Activated CD8-positive, alpha-beta memory T cell treated with anti-CD3 and anti-CD28 coated beads for 1 hour (primary cell): ENCODE measurements at places on chromosomes 5 and 9.

GRCh38 chr5:35233121-35233520, 2.8 kb upstream of the PRLR start:
- DNase-seq: no peak

GRCh38 chr9:10331157-10331556, 281.6 kb downstream of the PTPRD start:
- DNase-seq: no peak

- no peak for DNase-seq
These were observed 22.7 kb downstream of the CYFIP2 start for GRCh38 chr5:157288405-157289163.

DNA sequence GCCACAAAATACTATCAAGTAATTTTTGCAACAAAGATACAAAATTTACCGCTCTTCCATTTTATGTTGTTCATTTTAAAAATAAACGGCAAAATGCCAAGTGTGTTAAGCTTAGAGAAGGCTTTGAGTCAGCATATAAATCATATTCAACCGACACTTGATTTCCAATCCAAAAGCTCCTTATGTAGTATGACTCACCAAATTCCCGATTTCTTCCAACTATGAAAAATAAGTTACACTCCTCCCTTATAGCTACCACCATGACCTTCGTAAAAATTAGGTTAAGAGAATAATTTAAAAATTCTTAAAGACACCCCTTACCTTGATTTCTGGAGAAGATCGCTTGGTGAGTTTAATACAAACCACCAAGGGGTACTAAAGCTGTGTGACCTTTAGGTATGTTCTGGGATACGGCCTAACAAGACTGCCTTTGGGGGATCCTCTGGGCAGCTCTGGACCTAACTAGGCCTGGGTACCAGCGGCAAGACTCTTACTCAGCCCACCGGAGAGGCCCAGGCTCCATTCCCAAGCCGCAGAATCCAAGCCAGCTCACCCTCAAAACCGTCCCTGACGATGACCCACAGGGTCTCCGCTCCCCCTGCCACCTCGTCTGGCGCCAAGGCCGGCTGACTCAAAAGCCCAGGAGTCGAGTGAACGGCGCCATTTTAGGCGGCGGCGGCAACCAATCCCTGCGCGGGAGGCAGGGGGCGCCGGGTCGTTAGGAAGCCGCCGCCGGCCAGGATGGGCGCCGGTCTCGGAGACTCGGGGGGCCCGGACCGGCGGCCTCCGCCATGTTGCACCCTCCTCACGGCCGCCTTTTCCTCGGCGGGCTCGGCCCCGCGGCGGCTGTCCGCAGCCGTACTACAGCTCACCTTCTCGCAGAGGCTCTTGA, 739 bp downstream of the PPP2CA start:
- peak; percentile 16 for DNase-seq

DNA sequence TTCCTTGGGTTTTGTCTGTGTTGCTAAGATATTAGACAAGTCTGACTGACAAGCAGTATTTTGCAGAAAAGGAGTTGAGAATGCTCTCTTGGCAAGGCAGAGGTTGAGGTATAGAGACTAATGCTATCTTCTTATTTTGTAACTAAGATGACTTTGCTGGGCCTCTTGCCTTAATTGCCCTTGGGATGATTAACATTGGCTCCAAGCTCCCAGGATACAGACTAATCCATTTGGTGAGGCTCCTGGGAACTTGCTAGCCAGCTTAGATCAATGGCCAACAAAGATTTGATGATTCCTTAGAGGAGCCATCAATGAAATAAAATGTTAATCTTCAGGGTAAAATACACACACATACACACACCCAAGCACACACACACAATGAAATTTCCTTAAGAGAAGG, 28.7 kb upstream of the AP3B1 start:
- DNase-seq: no peak

DNA sequence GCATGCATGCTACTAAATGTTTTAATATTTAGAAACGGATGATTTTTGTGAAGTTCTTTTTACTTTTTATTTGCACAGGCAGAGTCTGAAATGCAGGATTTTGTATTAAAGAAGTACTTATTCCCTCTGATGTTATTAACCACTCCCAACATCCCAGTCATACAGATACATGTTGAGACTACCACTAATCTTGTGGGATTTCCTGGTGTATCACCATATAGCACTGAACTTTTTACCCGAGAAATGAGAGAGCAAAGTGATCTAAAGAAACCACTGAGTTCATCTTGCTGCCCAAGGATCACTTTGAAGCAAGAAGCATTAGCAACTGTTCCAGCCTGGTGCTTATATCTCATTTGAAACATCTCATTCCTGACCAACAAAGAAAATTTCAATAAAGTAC, 443.8 kb downstream of the BNC2 start:
- DNase-seq: no peak

DNA sequence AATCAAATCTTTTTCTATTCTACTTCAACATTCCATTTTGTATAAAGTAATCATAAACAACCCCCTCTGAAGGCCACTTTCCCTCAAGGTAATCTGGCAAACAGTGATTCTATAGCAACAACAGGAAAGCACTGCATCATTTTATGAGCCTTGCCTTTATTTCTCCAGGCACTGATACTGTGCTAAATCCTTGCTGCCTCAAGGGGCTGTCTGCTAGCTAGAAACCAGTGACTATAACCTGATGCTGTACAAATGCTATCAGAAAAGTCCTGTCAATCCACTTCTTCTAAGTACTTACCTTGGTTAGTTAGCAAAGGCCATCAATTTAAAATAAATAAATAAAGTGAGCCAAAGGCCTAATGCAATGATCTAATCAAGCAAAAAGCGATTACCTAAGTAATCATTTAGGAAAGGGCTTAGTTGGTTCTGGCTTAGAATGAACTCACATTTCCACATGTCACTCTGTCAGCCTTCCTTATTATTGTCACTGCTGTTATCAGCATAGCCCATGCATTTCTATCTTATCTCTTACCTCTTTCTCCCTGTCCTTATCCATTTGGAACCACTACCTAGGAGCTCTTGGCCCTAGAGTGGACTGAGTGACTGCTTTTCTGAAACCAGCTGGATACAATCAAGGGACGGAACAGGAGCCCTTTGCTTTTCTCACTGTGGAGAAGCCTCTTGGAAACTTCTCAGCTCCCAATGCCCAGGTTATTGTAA, 246.1 kb upstream of the MEF2C start:
- DNase-seq: no peak

DNA sequence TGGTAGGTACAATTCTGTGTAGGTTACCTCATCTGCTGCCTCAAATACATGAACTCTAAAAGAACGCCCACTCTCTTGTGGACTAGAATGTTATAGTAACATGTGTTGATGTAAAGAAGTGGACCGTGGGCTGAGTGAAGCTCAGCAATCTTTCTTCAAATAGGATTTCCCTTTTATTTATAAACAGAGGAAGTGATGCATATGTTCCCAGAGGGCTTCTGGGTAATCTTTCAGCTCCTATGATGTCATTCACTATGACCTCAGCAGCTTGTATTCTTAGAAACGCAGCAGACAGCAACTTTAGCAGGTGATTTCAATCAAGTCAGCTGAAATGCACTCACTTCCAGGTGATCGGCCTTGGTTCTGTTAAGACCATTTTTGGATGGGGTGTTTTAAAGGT, 14.4 kb downstream of the F2RL2 start:
- no peak for DNase-seq

DNA sequence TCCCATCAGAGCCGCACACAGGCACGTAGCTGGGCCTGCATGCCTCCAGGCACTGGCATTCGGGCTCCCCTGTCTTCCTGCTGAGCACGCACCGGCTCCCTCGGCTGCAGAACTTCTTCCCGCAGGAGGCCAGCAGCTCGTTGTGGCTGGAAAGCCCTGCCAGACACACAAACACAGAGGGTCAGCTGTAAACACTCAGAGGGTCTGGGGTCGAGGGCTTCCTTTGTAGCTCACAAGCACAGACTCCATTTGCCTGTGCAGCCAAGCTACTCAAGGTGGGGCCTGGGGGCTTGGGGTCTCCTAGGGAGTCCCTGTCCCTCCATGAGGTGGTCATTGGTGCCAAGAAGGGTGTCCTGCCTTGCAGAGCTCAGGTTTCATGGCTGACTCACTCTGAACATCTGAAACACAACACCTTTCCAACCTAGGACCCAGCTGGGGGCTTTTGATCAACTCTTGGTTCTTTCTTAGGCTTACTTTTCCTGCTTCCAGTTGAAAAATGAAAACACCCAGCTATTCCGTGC, 211.4 kb downstream of the FSTL4 start:
- DNase-seq: no peak

DNA sequence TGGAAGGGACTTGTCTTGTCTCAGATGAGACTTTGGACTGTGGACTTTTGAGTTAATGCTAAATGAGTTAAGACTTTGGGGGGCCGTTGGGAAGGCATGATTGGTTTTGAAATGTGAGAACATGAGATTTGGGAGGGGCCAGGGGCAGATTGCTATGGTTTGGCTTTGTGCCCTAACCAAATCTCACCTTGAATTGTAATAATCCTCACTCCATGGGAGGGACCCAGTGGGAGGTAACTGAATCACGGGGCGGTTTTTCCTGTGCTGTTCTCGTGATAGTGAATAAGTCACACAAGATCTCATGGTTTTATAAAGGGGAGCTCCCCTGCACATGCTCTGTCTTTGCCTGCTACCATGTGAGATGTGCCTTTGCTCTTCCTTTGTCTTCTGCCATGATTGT, 72.1 kb downstream of the RAI14 start:
- DNase-seq: no peak

- peak; percentile 27 for DNase-seq
These were observed 7.2 kb upstream of the RNF38 start for GRCh38 chr9:36407122-36407723.

- no peak for DNase-seq
These were observed at the start of gene TRIM7 for GRCh38 chr5:181204826-181205760. TRIM7 (minus strand) TSS chr5:181205196; CDS start chr5:181205110, 86 bp downstream.

DNA sequence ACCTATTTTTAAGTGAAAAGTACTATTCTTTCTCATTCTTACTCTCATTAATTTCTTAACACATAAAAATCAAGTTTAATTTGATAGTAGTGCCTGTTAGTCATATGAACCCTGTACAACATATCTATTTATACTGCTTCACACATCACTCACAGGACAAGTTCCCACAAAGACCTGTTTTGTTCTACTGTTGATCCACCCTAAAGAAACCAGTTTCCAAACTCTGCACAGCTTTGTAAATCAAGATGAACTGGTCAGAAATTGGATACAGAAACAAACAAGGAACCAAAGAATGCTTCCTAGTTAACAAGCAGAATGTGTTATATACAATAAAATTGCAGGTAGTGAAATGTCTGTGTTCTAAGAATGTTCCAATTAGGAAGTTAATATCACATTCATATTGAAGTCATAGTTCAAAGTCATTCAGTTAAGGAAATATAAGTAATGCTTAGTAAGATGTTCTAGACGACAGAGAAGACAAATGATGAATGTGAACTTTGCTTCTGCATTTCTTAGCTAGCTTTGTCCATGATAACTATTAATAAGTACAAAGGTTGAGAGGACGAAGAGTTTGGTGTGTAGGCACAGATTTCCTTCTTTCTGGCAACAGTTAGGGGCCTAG, 33.4 kb downstream of the C9orf85 start:
- no peak for DNase-seq

DNA sequence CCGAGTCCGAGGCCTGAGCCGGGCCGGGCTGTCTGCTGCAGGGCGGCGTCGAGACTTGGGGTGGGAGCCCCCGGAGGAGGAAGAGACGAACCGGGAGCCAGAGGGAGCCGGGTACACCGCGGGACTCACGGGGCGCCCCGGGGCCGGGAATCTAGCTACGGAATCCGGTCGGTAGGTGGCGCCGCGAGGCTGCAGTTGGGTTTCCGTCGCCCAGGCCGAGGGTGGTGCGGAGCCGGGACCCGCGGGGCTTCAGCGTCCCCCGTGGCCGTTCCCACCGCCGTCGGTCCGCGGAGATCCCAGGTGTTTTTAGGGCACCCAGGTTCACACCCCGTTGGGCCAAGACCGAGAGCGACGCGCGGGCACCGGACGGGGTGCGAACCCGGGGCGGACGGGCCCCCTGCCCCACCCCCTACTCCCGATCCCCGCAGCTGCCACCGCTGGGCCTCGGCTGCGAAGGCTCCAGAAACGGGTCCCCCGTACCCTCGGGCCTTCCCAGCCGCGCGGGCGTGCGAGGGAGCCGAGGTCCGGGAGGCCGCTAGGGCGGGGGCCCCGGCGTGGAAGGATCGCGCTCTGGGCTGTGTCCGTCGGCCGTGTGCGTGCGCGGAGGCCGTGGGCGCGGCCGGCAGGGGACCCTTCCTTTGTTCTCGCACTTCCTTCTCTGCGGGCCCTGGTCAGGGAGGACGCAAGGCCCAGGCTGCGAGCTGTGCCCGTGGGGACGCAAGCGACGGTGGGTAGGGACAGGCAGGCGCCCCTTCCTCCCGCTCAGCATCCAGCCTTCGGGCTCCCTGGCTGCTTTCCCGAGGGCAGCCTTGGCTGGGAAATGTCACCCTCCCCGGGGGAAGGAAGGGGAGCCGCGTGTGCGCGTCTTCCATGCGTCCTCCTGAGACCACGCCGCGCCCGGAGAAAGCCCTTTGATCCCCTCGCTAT, 146.6 kb downstream of the GAPVD1 start:
- peak; percentile 42 for DNase-seq

DNA sequence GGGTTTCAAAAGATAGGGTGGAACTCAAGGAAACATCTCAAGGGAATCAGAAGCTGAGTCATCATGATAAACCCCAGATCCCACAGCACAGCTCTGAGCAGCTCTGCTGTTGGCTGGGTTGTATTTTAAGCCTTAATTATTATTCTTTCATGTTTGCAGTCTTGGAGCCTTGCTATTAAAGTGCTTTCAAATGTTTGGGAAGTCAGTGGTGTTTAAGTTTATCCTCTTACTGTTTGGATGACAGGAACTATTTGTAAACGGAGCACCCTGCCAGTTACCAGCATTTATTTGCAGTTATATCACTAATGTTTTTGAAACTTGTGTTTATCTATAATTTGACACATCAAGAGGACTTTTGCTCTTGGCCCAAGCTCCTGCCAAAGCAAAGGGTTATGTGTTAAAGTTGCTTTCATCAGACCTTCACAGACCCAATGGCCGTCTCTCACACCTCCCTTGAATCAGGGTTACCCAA, 141.1 kb upstream of the SPDL1 start:
- no peak for DNase-seq

DNA sequence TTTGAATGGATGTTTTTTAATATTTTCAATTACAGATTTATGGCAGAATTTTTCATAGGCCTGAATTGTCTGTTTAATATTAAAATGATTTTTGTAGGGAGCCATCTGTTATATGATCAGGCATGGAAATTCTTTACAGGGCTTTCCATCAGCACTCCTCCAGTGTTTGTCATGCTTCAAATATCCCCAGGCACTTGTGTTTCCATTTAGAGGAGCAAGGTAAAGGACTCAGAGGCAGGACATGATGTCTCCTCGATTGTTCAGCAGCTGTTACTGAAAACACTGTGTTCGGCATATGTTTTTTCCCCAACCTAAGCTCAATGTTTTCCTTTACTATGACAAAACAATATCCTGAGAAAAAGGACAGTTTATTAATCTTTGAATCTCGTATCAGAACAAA, 172.3 kb upstream of the RFX3 start:
- DNase-seq: no peak

DNA sequence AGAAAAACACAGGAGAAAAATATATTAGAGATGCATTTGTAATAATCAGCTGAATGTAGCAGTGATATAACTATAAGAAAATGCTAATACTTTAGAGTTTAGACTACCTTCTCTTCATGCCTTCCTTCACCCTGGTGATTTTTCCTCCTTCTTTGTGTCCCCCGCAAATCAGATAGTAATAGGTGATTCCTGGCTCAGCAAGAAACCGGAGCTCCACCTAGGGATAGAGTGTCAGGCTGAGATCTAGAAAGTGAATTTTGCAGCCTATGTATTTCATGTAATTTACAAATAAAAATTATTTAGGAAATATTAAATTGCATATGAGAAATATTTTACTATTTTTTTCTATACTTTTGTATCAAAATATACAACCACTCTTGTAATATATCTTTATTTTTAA, 109.8 kb upstream of the ST8SIA4 start:
- DNase-seq: no peak
